Suppressor macrophage (primary cell): ENCODE measurements at places on chromosomes 1 and 21.

GRCh38 chr1:14996133-14997050 lies 157.2 kb upstream of the TMEM51 start:
- peak; percentile 74 for DNase-seq

DNA sequence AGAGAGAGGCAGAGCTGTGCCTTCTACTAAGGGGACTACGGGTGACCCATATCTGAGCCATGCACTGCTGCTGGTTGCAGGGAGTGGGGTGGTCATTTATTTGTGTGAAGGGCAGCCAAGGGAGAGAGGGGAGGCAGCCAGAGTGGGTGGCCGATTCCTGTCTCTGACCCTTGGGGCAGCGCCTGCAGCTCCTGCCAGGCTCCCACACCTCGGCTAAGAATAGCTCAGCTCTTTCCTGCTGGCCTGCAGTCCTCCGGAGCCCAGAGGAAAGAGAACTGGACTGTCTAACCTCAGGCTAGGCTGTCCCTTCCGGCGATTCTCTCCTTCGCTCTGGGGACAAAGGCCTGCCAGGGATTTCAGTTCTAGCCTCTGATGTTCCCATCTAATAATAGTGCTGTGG lies 11.6 kb upstream of the CD34 start:
- no peak for DNase-seq

DNA sequence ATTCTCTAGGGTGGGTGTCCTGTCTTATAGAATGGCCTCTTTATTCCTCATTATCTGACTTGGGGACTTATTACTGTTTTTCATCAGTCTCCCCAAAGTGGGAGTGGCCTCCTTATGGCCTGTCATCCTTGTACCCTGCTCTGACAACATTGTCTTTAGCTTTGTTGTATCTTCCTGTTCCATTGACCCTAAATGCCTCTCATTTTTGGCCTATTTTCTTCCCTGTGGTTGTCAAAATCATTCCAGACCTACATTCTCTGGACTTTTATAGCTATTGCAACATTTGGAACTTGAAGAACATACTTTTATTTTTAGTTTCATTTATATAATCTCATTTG lies 9.7 kb downstream of the SFT2D2 start:
- no peak for DNase-seq

- DNase-seq, result no peak
These were observed 11.9 kb upstream of the NIBAN1 start for GRCh38 chr1:184986250-184986649.

GRCh38 chr1:61097317-61097716 lies 15.0 kb downstream of the NFIA start:
- DNase-seq, result no peak

- no peak for DNase-seq
These were observed 310.2 kb downstream of the FAM72C start for GRCh38 chr1:143661418-143662101.

DNA sequence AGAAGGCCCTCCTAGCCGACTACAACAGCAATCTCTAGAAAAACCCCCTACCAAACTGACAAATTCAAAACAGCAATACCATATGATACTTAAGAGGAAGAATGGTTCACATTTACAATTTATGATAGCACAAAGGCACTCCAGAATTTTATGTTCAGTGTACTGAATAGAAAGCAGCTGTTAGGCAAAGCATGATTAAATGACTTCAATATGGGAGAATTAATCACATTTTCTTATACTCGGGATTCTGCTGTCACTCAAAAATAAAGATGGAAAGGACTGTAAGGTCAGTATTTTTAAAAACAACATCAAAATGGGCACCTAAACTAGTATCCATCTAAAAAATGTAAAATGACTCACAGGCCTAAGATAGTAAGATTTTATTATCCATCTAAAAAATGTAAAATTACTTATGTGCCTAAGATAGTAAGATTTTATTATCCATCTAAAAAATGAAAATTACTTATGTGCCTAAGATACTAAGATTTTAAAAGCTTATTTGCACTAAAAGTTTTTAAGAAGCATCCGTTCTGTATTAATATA lies 198.5 kb downstream of the SMYD3 start:
- no peak for DNase-seq

GRCh38 chr1:8031176-8031785 lies 5.2 kb upstream of the ERRFI1 start:
- peak; percentile 12 for DNase-seq

- DNase-seq, result no peak
These were observed 36.8 kb downstream of the HLCS start for GRCh38 chr21:36929622-36930021.

DNA sequence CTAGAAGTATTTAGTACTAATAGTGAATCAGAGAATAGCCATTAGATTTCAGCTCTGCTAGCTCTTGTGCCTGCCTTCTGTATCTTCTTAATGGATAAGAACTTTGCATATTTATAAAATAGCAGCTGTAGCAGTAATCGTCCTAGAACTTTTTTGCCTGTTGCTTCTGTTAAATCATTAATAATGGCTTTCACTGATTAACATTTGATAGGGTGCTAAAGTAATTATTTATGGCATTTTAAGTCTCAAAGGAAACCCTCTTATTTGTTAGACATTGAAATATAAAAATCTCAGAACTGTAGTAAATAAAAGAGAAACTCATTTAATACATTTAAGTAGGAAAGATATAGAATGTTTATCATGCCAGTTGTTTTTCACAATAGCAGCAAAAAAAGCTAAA lies 27.0 kb downstream of the SPEN start:
- DNase-seq, result no peak

GRCh38 chr21:42233067-42233961 lies 14.4 kb downstream of the ABCG1 start:
- peak; percentile 85 for DNase-seq

- DNase-seq, result peak; percentile 67
These were observed 42.9 kb upstream of the CD53 start for GRCh38 chr1:110829955-110830553.

DNA sequence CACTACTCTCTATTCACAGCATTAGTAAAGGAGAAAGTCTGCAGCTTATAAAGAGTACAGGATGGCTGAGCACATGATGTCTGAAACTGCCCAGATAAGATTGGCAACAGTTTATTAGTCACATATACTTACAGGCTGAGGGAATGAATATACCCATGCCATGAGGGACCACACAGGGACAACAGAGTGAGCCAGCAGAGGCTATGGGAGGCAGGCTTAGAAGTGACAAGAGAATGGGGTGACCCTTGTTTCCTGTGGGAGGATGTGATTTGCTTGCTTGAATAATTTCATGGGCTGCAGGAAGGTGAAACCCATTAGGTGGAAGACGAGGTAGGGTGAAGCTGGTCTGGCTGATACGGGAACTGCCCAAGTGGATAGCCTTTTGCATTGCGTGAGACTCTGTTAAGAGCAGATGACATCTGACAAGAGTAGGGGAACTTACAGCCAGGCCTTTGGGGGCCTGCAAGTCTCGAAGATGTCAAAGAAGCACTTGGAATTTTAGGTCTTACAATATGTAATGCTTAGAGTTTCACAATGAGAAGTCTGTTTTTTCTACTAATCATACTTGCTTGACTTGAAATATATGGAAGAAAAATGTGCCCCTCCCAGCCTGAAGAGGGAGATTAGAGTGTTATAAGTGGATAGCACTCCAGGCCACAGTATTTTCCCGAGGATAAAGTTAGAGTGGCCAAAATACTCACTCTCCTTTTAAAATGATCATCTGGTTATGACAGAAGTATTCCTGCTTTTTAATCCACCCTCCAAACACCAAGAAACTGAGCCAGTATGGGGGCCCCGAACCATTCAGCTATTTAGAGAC lies 34.6 kb upstream of the TNFSF4 start:
- no peak for DNase-seq

DNA sequence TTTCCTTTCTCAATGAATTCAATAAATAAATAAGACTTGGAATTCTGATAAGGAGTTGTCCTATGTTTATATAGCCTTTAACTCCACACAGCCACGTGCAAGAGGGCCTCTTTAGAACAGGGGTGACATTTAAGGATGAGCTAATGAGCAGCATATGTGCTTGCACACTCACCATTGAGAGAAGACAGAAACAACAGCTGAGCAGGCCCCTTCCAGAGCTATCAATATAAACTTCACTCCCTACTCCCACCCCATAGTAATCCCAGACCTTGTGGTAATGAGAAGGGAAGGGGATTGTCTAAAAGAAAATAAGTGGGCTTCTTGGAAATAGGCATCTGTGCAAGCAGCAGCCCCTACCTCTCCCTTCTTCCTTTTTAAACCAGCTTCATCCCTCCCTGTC lies 176.0 kb downstream of the SEC16B start:
- DNase-seq, result no peak

GRCh38 chr1:146036241-146036964 lies 14.9 kb upstream of the HJV start:
- peak; percentile 62 for DNase-seq

DNA sequence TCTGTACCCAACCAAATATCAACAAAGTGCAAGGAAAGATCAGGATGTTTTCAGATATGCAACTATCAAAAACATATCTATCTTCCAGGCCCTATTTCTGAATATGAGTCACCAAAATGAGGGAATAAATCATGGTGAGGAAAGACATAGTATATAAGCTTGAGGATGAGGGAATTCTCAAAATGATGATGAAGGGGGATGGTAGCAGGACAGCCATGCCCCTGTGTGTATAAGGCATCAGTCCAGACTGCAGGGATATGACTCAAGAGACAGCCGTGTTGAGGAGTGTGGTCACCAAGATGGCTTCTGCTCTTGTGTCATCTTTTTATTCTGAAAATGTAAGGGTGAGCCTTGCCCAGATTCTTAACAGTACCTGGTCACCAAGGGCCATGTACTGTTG lies 4.4 kb upstream of the WDR64 start:
- no peak for DNase-seq

DNA sequence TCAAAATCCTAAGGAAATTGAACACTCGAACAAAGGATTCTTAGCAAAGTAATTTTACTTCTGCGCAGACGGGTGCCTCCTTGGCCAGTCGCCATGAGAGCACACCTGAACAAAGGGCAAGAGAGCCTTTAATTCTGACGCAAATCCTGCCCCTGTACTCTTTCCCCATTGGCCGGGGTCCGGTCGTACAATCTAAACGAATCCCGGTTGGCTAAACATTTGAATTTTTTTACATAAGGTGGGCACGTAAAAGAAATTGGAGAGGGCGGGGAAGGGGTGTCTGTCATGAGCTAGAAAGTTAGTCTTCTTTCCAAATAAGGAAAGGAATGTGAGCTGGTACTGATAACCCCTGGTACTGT lies 8.2 kb upstream of the IL22RA1 start:
- no peak for DNase-seq

- DNase-seq, result peak; percentile 74
These were observed 17.5 kb downstream of the ITGB2 start for GRCh38 chr21:44903050-44903685.

GRCh38 chr1:34405266-34405959 lies 228.7 kb downstream of the C1orf94 start:
- no peak for DNase-seq

GRCh38 chr1:246784621-246785493 lies 60.6 kb downstream of the SCCPDH start:
- no peak for DNase-seq

DNA sequence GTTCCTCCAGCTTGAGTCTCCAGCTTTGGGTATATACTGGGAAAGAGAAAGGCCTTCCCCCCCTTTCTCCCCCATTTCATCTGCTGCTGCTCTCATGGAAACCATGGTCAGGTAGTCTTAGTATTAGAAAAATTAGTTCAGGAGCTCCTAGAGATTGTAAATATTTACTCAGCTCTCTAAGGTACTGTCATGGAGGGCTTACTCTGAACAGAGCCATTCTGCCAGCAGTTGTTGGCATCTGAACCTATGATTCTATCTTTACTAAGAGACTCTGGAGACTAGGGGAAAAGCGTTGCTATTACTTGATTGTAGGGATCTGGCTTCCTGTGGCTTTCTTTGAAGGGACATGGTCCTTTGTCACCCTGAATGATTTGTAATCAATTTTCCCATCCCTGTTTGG lies 6.1 kb downstream of the INTS3 start:
- DNase-seq, result no peak

DNA sequence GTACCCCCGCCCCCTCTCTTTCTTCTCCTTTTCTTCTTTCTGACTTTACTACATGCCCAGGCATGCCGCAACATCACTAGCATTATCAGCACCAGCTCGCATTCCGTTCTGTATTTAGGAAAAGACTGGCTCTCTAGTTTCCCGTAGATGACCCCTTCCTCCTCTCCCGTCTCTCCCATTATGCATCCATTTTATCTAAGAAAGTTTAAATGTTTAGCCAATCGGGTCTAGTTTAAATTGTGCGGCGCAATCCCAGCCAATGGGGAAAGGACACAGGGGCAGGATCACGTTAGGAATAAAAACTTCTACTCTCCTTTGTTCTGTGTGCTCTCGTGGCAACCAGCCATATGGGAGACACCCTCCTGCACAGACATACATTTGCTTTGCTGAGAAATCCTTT lies 2.3 kb upstream of the KRTAP10-7 start:
- DNase-seq, result no peak

GRCh38 chr1:37958690-37959089 lies 11.8 kb upstream of the INPP5B start:
- no peak for DNase-seq

DNA sequence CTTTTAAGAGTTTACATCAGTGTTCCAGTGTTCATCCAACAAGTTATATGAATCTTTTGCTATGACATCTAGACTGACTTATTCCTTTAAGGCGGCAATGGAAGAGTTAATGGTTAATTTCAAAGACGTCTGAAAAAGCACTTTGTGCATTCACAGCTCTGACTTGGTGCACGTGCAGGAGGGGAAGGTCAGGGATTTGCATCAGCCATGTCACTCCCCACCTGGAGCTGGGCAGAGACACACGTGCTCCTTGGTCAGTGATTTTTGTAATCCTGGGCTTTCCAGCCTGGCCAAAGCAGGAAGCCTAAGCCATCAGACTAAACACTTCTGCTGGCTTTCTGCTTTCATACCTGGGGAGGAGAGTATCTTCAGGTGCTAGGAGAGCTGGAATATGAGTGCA lies 96.3 kb downstream of the ST3GAL3 start:
- DNase-seq, result no peak

DNA sequence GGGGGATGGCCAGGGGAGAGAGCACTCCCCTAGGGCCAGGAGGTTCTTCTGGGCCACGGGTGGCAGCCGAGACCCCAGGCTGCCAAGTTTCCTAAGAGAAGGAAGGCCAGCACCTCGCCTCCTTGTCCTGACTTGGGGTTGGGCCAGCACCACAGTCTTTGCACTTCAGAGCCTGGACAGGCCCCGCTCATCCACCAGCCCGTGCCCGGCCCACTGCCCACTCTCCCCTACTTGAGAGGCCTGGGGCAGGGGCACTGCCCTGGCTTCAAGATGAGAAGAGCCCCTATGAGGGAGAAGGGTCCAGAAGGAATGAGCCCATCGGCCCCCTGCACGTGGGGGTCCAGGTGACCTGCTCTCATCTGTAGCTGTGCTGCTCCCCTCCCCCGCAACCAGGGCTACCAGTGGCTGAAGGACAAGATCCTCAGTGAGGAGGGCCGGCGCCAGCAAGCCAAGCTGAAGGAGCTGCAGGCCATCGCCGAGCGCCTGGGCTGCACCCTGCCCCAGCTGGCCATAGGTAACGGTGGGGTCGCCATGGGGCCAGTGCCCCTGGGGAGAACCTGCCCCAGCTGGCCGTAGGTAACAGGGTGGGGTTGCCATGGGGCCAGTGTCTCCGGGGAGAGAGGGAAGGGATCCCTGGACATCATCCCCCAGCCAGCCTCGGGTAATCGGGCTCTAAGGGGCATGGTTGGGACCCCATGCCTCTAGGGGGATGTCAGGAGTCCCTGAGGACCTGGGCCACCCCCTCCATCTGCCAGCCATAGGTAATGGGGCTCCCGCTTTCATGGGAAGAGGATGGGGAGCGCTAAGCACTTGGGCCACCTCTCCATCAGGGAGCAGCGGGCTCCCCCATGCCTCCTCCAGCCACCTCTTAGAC lies 50.8 kb downstream of the KCNAB2 start:
- DNase-seq, result no peak

- no peak for DNase-seq
These were observed 108.7 kb downstream of the DMRTB1 start for GRCh38 chr1:53567851-53568250.
